ENCODE measurements at places on chromosomes 1 and 21. TPM values are rescaled to one million over a fixed set of nuclear protein-coding genes. Genes with fewer than 3 reads are reported as not detected.
A peak's percentile ranks its signal among the peaks of the same experiment; 100 is the strongest.

The BECN2 gene
- not detected for total RNA-seq

DNA sequence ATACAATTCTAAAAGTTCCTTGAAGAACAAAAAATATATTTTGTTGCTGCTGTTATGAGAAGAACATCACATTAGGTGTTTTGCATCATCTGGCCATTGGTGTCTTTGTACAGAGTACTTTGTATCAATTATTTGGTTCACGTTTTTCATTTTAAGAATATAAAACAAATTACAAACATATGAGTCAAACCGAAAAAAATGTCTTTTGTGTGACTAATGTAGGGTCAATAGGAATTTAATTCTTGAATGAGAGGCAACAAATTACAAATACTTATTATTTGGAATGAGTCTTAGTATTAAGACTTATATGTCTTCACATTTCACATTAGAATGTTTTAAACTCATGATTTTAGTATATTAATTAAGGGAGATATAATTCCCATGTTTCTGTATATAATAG, 54.8 kb downstream of the NR5A2 start:
- no peak for DNase-seq

The PEX11B gene
- 34.9 TPM for total RNA-seq

The MXRA8 gene
- total RNA-seq: 196 TPM

GRCh38 chr1:34149501-34149900, 15.5 kb downstream of the CSMD2 start:
- DNase-seq: no peak

- DNase-seq: no peak
These were observed 258.3 kb upstream of the NEGR1 start for GRCh38 chr1:72540674-72541073.

The IL12RB2 gene
- total RNA-seq: 9.4 TPM

- no peak for DNase-seq
These were observed 23.9 kb upstream of the SLC25A34 start for GRCh38 chr1:15712168-15712567.

The KLHL21 gene
- total RNA-seq: 32.3 TPM

- no peak for DNase-seq
These were observed 20.9 kb downstream of the NOS1AP start for GRCh38 chr1:162090378-162090777.

- peak; percentile 61 for DNase-seq
These were observed 417.9 kb downstream of the PTBP2 start for GRCh38 chr1:97139512-97139911.

DNA sequence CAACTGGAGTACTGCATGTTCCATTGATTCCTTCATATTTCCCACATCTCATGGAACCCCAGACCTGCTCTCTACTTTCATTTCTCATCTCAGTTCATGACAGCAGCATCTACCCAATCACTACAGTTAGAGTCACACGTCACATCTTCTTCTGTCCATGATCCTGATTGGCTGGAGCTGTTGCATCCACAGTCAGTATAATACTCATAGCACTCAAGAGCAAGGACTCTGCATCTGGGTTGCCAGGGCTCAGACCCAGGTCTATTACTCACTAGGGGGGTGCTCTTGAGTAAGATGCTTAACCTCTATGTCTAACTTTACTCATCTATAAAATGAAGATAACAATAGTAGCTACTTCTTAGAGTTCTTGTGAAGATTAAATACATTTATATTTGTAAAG, 4.4 kb upstream of the XPR1 start:
- DNase-seq: no peak

The NRIP1 gene
- total RNA-seq: 38.5 TPM

The GDAP2 gene
- 28.4 TPM for total RNA-seq

DNA sequence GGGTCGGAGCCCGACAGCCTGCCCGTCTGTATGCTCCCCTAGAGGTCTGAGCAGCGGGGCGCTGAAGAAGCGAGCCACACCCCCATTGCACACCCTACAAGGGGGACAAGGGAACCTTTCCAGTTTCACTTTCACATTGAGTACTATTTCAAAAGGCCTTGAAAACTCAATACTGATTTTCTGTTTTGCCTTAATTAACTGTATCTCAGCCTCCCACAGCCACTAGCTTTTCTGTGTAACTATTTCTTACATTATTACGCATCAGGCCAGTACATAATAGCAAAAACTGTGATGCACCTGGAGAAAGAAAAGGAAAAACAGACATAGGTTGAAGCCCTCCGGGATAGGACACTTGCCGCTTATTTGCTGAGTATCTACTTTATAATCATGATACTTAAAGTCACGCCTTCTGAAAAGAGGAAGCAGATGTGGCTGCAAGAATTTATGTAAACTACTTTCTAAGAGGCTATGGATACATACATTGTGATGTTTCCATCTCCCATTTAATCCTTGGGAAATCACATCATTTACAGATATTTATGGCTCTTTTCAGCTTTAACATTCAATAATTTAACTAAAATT, 1719.5 kb downstream of the MRPL39 start:
- no peak for DNase-seq

- no peak for DNase-seq
These were observed 9.2 kb downstream of the MAP7D1 start for GRCh38 chr1:36165145-36165544.

- no peak for DNase-seq
These were observed 1.0 kb downstream of the MARCKSL1 start for GRCh38 chr1:32334864-32335534.

The STUM gene
- 1.7 TPM for total RNA-seq

DNA sequence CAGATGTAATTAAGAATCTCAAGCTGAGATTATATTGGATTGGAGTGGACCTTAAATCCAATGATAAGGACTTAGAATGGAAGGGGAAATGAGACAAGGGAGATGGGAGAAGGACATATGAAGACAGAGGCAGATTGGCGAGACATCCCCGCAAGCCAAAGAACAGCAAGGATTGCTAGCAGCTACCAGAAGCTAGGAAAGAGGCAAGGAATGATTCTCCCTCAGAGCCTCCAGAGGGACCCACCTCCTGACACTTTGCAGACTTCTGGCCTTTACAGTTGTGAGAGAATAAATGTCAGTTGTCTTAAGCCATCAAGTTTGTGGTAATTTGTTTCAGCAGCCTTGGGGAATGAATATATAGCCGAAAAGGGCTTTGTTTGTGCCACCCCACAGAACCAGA, 20.7 kb downstream of the METTL13 start:
- DNase-seq: no peak

DNA sequence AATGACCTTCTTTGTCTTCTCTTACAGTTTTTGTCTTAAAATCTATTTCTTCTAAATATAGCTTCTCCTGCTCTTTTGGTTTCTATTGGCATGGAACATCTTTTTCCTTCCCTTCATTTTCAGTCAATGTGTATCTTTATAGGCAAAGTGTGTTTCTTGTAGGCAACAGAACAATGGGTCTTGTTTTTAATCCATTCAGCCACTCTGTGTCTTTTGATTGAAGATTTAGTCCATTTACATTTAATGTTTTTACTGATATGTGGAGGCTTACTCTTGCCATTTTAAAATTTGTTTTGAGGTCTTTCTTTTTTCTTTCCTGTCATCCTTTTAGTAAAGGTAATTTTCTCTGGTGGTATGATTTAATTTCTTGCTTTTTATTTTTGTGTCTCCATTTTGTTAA, 271.2 kb upstream of the ZP4 start:
- no peak for DNase-seq

- no peak for DNase-seq
These were observed 18.8 kb upstream of the F3 start for GRCh38 chr1:94560333-94560732.

The FAM72B gene
- 3.6 TPM for total RNA-seq

- no peak for DNase-seq
These were observed 101.4 kb upstream of the C1orf174 start for GRCh38 chr1:4001461-4001860.

The FCRL2 gene
- 1.2 TPM for total RNA-seq

The PTAFR gene
- 3.4 TPM for total RNA-seq

The ARHGAP30 gene
- total RNA-seq: 4.6 TPM

Measured in umbilical cord (tissue), 2 donors.